ENCODE measurements at places on chromosomes 5 and 9.

- DNase-seq, result no peak
These were observed 60.4 kb downstream of the NR3C1 start for GRCh38 chr5:143343042-143343441.

DNA sequence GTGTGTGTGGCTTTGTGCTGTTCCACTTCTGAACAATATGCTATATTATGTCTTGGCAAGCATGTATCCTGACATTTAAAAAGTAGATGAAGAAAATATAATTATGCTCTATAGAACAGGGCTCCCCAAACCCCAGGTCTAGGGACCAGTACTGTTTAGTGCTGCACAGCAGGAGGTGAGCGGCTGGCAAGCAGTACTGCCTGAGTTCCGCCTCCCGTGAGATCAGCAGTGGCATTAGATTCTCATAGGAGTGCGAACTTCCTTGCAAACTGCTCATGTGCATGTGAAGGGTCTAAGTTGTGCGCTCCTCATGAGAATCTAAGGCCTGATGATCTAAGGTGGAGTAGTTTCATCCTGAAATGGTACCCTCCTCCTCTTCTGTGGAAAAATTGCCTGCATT lies 979.1 kb upstream of the CTNND2 start:
- DNase-seq, result no peak

GRCh38 chr9:21549251-21549765 lies 67.2 kb upstream of the IFNE start:
- no peak for DNase-seq

GRCh38 chr5:64914396-64914795 lies 145.7 kb downstream of the CWC27 start:
- no peak for DNase-seq

DNA sequence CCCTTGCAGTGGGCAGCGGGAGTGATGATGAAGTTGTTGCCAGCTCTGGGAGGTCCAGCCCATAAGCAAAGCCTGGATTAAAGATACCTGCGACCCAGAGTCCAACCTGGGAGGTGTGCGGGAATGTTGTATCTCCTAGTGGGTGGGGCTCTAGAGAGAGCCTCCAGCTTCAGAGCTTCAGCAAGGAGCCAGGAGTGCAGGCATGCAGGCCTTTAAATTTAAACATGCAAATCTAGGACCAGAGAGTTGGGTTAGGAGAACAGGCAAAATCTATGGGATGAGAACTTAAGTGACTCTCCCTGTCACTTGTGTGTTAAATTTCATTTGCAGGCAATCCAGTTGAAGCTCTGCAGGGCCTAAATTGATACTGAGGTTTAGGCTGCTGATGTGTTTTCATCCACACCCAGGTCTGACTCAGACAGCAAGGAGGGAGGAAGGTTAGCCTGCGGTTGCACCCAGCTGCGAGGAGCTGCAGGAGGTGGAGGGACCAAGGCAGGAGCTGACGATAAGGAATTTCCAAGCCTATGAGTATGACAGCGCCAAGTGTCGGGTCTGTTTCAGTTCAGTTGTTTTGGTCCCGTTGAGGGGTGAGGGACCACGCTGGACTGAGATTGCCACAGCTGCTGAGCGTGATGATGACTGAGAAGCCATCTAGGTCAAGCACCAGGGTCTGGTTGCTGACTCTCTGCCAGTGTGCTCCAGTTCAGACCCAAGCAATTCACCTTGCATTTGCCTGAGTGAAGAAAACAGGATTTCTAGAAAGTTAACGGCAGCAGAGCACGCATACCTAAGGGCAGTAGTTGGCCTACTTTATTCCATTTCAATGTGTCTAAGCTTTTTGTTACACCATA lies 243.0 kb downstream of the ICE1 start:
- no peak for DNase-seq

DNA sequence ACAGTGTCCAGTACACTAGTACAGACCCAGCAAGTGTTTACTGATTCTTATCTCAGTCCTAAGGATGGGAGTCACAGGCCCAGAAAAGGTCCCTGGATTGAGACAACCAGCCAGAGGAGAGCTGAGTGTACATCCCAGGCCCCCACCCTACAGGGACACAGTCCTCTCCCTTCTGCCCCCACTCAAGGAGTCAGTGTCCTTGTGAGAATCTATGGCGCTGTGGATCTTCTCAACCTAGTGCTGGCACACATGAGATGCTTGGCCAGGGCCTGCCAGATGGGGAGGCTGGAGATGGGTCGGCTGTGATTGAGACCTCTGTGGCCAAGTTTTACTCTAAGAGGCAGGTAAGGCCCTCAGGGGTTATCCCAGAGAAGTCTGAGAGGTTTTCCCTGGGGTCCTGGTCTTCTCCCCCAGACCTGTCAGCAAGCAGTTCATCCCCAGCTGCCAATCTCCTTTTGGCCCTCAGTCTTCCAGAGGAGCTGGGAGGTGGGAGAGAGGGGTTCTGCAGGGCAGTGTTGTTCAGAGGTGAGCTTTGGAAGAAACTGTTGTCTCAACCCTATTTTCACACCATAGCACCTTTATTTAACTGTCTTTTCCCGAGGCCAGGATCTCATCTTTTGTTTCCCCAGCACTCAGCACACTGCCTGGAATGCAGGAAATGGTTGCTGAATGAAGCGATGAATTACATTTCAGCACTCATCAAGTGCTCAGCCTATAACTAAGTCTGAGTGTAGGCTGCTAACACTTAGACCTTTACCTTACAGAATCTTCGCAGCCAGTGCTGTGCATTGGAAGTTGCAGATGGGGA lies 3.2 kb upstream of the NSD1 start:
- DNase-seq, result no peak

- DNase-seq, result no peak
These were observed 99.2 kb downstream of the ZNF462 start for GRCh38 chr9:106962122-106962521.

DNA sequence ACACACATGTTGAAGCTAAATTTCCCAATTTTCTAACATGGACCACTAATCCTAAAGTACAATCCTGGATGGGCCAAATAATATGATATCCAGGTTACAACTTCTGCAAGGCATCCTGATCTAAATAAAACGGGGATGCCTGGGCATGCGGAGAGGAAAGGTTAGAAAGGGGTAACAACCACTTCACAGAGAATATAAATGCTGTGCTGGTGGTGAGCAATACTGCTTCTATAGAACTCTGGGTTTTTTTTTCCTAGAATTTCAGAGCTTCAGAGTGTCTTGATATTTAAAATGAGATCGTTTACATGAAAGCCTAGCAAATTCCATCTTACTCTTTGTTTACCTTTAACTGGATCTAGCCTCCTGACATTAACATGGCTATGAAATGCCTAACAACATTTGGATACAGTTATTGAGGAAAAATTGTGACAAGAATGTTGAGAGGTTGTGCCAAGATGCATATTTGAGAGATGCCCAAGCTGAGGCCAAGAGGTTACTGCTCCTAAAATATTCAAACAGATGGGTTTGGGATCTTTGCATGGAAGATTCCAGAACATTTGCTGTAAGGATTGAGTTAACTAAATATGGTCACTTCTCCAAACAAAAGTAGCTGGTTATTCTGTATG lies 22.4 kb downstream of the TNFAIP8 start:
- no peak for DNase-seq

DNA sequence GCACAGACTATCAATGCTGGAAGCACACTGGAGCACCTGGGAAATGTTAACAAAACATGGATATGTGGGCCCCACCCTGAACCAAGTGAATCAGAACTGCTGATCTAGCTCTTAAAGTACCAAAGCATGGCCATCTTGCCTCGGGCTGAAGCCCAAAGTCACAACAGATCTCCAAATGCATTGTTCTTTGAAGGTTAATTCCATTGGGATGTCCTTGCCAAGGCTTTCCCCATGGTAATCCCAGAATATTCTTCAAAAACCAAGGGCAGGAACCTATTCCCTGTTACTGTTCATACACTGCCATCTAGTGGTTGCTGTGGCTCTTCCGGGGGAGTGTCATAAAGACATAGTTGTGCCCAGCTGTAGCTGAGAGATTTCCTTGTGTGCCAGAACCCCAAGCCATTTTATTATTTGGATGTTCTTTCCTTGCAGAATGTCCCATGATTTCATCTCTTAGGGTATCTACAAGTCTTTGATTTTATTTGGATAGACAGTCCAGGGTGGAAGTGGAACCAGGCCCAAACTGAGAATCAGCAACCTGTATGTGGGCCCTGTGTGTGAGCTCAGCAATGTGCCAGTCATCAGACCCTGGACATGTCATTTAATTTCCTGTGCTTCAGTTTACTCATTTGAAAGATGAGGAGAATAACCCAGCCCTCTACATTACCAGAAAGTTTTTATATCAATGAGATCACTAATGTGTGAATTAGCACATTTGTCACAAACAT lies 290.0 kb downstream of the ACTL7B start:
- no peak for DNase-seq

DNA sequence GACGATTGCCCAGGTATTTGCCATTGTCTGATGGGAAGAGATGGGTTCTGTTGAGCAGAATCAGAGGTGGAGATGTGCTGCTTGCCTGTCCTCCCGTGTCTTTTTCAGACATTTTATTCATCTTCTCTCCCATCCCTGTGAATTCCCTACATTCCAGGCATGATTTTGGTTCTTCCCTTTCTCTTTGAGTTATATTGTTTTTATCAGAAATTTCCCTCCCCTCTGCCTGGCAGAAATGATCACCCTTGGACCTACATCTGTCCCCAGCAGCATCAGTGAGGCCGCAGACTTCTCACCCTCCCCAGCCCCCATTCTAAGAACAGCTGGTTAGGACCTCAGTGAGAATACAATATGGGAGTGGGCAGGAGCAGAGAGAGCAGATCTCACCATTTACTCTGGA lies 640.2 kb downstream of the CCDC171 start:
- no peak for DNase-seq

DNA sequence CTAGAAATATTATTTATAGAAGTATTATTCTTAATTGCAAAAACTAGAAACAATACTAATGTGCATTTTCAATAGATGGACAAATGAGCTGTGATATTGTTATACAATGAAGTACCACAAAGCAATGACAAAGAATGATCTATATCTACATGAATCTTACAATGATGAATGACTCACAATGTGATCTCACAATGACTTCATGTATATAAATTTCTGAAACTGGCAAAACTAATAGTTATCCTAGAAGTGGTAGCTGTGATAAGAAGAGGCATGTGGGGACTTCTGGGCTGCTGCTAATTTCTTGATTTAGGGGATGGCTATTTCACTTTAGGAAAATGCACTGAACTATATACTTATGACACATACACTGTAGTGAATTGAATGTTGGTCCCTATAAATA lies 396.0 kb upstream of the ZNF608 start:
- no peak for DNase-seq

- DNase-seq, result no peak
These were observed 125.0 kb downstream of the DTWD2 start for GRCh38 chr5:118863345-118863744.

- no peak for DNase-seq
These were observed 23.5 kb downstream of the KLF9 start for GRCh38 chr9:70390933-70391341.

DNA sequence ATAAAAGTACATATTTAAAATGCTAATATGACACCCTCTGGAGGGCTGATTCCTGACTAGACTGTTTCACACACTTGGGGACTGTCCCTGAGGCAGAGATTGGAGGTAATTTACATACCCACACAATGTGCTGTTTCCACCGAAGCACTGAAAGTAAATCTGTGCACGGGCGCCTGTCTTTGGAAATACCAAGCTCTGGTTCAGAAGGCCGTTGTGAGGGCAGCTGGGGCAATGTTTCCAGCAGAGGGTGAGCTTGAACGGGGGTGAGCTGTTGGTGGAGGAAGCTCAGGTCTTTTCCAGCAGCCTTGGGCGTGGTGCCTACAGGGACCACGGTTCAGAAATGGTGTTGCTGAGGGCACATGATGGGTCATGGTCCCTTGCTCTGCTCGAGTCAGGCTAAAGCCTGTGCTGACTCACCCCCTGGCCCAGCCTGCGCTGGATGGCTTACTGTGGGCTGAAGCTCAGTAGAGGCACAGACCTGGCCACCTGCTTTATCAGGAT lies 25.8 kb upstream of the HMCN2 start:
- peak; percentile 29 for DNase-seq

GRCh38 chr5:111738118-111738517 lies 18.9 kb downstream of the NREP start:
- no peak for DNase-seq

DNA sequence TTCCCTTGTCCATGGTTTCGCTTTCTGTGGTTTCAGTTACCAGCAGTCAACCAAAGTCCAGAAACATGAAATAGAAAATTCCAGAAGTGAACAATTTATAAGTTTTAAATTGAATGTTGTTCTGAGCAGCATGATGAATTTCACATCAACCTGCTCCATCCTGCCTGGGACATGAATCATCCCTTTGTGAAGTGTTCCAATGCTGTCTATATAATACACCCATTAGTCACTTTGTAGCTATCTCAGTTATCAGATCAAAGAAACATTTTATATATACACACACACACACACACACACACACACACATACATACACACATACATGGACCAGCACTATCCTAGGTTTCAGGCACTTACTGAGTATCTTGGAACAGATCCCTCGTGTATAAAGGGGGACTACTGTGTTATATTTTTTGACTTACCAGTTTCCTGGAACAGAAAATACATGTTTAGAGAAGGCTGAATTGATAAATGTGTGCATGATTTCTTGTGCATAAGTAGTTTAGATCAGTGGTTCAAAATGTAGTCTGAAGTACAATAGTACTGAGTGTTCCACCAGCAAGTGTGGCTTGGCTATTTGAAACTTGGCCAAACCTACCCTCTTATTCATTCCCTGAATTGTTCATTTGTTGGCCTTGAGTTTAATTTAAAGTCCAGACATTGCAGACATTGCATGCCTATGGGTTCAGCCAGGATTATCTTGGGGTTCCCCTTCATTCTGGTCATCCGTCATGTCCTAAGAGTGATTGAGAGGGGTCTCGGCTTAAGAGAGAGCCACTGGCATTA lies 510.0 kb downstream of the GADD45G start:
- no peak for DNase-seq

DNA sequence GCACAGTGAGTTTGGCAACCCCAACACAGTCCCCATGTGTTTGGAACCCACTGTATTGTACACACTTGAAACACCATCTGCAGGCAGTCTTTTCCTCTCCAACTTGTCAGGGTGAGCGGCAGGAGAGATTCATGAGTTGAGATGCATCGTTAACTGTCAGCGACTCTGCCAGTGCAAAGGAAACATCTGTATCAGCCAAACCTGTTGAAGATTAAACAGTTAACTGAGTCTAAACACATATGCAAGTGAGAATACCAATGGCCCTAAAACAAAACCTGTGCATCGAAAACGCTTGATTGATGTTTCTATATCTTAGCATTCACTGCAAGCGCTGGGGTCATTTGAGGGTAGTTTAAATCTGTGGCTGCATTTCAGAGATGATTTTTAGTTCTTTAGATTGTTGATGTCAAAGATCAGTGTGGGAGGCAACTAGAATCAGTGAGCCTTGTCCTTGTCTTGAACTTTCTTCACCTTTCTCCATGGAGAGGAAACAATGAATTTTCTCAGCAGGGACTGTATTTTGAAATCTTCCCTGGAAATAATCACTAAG lies 41.3 kb upstream of the PAM start:
- no peak for DNase-seq

GRCh38 chr5:6995115-6995514 lies 281.9 kb downstream of the TENT4A start:
- no peak for DNase-seq
